Nephron progenitor cell (in vitro differentiated cells): ENCODE measurements at places on chromosomes 3 and 15.

- no peak for DNase-seq
Observed at GRCh38 chr3:24886501-24886900, 391.9 kb upstream of the THRB start.

- no peak for DNase-seq
Observed at GRCh38 chr3:50170689-50171088, 15.6 kb downstream of the SEMA3F start.

DNA sequence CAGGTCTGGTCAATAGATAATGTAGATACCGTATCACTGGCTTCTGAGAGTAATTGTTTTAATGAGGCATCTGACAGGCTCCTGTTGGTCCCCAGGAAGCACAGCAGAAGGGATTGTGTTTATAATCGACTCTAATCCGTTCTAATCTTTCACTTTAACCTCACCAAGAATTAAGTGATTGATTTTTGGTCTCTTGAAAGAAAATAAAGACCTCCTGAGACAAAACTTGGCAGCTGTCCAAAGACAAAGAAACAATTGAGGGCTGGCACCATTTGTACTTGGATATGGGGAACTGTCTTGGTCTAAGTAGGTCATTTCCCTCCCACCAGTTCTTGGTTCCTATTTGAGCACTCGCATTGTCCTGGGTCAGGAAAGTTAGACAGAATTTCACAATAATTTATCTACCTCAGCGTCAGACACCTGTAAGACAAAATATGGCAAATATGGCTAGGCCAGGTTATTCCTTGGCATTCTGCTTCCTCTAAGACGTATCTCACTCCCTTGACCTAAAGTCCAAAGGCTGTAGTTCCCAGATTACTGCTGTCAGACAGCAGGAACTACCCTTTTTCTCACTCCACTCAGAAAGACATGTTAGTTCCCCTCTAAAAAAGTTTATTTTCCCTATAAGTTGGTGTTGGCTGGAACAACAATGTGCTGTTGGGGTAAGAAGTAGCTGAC is 22.7 kb upstream of the CD96 start:
- DNase-seq = no peak

DNA sequence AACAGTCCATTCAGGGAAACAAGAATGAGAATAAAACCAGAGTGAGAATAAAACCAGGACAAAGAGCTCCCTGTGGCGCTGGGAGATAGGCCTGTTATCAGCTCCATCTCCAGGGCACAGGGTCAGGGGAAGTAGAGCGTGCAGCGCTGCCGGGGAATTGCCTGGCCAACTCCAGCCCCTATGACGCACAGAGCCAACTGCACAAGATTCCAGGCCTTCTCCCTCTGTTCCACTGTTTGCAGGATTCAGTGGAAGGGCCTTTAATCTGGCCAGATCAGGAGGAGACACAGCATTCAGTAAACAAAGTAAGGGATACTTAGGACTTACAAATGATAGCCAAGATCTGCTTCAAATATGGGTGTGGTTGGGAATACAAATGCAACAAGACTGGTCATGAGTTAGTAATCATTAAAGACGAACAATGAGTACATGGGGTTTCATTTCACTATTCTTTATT is 49.4 kb downstream of the ITGB5 start:
- DNase-seq = peak; percentile 44

DNA sequence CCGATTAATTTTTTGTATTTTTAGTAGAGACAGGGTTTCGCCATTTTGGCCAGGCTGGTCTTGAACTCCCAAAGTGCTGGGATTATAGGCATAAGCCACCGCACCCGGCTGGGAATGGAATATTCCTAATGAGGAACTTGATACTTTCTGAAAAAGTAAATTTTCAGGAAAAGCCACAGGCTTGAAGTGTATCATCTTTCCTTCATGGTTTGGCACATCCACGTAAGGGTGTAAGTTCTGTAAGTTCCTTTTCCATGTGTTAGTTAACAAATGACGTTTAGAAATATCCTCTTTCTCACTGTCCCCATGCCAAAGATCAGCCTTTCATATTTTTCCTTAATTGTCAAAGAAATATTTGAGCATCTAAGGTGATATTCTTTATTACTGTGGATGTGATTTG is 24.9 kb downstream of the TMEM45A start:
- no peak for DNase-seq

GRCh38 chr3:69628951-69629350 is 110.3 kb upstream of the MITF start:
- DNase-seq = no peak

DNA sequence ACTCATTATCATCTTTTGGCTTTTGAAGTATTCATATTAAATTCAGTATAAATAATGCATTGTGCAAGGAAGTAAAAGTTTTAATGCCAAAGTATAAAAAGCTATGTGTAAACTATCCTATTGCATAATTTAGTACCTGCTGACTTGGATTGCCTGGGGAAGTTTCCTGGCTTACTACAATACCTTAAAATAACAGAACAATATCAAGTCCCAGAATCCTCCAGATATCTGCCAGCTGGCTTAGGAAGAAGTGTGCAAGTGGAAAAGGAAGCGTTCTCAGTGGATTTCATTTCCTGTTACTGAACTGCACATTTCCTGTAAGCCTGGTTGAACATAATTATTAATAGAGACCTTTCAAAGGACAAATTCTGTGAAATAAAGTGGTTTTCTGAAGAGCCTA is 236.7 kb downstream of the ADAMTSL3 start:
- DNase-seq = no peak

GRCh38 chr3:46856576-46857471 is 6.4 kb downstream of the MYL3 start:
- DNase-seq = no peak

- no peak for DNase-seq
Observed at GRCh38 chr15:57149196-57149595, 227.1 kb upstream of the CGNL1 start.

GRCh38 chr15:75302318-75302717 is 19.7 kb downstream of the GOLGA6D start:
- DNase-seq = no peak

GRCh38 chr3:97970156-97970555 is 2.1 kb downstream of the RIOX2 start:
- DNase-seq = no peak

- no peak for DNase-seq
Observed at GRCh38 chr15:58463815-58464650, 32.2 kb downstream of the LIPC start.

DNA sequence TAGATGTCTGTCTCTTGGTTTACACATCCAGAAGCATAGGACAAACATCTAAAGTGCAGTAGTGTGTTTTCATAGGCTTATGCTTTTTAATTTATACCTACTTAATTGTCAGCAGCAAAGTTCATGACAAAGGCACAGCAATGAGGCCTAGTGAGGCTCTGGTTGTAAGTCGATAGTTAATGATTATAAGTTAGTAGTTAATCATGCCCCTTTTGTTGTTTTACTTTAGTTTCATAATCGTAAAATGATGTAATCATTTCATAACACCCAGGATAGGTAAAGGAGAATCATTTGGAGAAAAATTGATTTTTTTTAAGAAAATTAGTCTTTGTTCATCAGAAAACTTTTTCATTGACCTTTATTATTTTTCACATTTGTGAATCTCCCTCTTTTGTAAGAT is 351.9 kb downstream of the LSAMP start:
- DNase-seq = no peak

DNA sequence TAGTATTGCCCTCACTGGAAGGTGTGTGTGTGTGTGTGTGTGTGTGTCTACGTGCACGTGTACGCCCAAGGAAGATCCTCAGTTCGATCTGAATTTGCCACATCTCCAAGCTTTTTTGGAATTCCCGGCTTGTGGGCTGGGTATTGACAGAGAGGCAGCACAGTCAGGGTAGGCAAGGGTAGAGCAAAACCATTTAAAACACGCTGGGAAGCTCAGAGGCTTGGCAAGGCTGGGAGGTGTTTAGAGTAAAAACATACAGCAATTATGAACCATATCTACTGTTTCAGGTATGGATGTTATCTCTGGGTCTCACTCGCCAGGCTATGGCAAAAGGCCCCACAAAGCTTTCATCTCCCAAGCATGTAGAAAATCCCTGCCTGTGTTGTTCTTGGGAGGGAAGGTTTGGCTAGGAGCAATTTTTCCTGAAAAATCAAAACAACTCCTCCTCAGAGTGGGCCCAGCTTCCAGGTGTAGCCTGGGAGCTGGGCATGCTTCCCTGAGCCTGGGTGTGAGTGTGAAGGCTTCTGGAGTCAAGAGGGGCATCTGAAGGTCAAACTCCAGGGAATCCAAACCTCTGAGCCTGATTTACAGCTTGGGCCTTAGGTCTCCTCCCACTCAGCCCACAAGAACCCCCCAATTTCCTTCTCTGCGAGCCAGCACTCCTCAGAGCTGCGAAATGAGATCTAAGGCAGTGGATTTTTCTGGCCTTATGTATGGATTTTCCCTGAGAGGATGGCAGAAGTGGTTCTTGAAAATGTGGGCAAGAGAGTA is 244.8 kb upstream of the TPRG1 start:
- DNase-seq = peak; percentile 20

DNA sequence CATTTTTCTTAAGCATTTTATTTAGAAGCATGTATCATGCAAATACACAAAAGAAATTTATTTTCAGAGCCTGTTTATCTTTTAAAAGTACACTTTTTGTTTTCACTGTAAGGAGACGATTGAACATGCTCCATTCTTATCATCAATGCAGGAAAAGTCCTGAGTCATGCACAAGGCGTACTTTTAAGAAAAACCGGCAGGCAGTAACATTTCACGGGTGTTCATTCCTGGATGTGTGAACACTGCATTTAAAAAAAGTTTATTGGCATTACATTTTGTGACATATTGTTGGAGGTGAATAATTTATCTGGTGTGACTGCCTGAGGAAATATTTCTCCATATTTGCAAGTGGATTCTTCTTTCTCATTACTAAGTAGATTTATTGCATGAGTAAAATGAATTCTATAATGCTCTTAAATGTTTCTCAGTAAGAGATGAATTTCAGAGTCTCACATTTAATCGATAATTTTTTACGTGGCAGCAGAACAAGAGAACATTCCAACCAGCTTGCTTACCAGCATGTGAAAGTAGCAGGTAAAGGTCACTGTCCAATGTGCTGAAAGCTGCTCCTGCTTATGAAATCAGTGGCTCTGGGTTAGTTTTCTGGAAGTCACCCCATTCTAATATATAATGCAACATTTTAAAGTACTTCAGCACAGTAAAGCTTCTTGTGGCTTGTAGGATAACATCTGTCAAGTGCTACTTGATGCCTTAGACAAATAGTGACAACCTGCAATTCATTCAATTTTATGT is 87.0 kb downstream of the SV2B start:
- peak; percentile 58 for DNase-seq

DNA sequence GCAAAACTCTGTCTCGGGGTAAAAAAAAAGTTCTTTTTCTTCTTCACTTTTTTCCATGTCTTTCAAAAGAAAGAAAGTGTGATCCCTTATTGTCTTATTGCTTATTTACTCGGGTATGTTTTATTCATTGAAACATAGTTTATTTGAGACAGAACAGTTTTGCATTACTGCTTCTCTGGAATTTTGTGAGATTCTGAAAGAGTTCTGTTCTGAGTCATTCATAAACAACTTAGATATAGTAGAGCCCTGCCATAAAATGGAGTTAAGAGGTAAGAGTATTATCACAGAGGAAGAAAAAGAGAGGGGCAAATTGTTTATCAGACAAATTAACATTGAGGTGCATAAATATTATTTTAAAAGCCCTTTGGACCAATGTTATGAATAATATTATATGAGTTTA is 522.2 kb downstream of the ROBO2 start:
- no peak for DNase-seq

GRCh38 chr3:58152225-58153015 is 58.4 kb downstream of the DNASE1L3 start:
- DNase-seq = no peak

DNA sequence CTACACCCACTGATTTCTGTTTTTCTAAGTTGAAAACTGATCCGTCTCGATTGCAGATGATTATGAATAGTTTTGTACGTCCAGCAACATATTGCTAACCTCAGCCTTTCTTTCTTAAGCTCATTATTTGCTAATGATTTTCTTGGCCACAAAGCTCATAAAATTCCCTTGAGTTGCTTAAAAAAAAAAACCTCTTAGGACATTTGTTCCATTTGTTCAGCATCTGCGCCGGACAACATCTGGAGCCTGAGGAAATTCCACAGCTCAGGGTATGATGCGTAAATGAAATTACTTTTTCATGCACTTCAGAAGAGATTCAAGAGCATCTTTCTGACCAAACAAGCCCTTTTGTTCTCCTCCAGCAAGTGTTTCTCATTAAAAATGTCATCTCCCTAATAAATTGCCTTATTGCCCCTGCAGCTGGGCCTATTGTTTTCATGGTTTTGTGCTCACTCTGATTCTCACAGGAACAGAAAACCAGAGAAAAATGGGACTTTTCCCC is 249.1 kb upstream of the MCTP2 start:
- DNase-seq = no peak

- DNase-seq = no peak
Observed at GRCh38 chr3:22491344-22491743, 711.8 kb upstream of the UBE2E2 start.

GRCh38 chr3:127115691-127116351 is 77.1 kb upstream of the PRR23E start:
- DNase-seq = no peak

GRCh38 chr3:122325769-122326168 is 721 bp downstream of the CSTA start:
- DNase-seq = no peak

DNA sequence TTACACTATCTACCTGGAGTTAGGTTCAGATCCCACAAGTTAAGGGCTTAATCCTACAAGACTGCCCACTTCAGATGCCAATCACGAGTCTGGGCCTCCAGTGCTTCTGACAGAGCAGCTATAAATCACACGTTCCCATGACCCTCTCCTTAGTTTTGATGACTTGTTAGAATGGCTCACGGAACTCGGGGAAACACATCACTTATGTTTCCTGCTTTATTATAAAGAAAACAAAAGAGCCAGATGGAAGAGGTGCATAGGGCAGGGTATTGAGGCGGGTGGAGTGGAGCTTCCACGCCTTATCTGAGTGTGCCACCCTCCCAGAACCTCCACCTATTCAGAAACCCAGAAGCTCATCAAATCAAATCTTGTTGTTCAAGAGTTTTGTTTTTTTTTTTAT is 170.8 kb downstream of the MOBP start:
- DNase-seq = no peak

DNA sequence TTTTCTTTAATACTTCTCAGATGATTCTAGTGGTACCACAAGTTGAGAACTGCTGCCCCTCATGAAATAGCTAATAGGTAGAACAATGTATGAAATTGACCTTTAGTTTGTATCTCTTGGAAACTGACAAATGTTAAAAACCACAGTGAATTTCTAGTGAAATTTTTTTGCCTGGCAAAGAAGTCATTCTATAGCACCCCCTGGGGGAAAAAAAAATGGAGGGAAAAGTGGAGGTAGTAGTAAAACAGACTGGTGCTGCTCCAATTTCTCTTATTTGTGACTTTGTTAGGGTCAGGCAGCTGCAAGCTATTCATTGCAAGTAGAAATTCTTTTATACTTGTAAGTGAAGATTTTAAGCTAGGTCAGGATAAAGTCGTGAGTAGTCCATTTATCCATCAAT is 605.0 kb downstream of the NLGN1 start:
- DNase-seq = no peak

- DNase-seq = peak; percentile 53
Observed at GRCh38 chr15:40217166-40217824, 21.6 kb upstream of the PAK6 start.

GRCh38 chr15:28103831-28104230 is 4.7 kb upstream of the OCA2 start:
- DNase-seq = no peak
